Right atrium auricular region (tissue), 2 donors: ENCODE measurements at places on chromosomes 16 and 17. TPM values are rescaled to one million over a fixed set of nuclear protein-coding genes. Genes with fewer than 3 reads are reported as not detected.

GRCh38 chr17:78127888-78128550 is 536 bp downstream of the TMC6 start:
- no peak for DNase-seq

SLX1A gene
- total RNA-seq = 25.1 TPM

GRCh38 chr16:73683804-73684203 is 612.8 kb upstream of the PSMD7 start:
- no peak for DNase-seq

SNX20 gene
- 0.89 TPM for total RNA-seq

- no peak for DNase-seq
These were observed 239.9 kb upstream of the DYNLRB2 start for GRCh38 chr16:80300876-80301275.

KIF19 gene
- 0.30 TPM for total RNA-seq

- DNase-seq = no peak
These were observed 4.0 kb downstream of the NME3 start for GRCh38 chr16:1767116-1767994.

- no peak for DNase-seq
These were observed 704 bp downstream of the ASIC2 start for GRCh38 chr17:33292201-33292980.

GRCh38 chr16:29842732-29843346 is 20.2 kb downstream of the CDIPT start:
- DNase-seq = no peak

DNA sequence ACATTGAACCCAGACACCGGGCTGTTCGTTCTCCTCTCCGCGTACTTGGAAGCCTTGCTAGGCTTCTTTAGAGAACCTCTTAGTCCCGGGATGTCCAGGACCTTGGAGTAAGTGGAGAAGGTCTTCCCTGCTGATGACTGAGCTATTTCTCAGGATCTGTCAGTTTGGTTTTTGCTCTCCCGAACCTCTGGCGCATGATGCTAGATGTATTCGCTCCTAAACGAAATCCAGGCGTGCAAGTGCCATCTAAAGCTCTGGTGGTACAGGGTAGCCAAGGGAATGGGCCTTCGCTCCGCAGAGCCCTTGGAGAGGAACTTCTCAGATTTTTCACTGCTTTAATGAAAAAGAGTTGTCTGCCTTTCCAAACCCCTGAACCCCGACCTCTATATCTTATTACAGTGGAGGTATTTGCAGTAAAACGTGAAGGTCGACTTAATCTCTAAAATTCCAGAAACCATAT is 547 bp downstream of the VMP1 start:
- DNase-seq = no peak

JUP gene
- total RNA-seq = 234 TPM

- DNase-seq = no peak
These were observed 52.8 kb downstream of the MARCHF10 start for GRCh38 chr17:62755141-62755851.

DNA sequence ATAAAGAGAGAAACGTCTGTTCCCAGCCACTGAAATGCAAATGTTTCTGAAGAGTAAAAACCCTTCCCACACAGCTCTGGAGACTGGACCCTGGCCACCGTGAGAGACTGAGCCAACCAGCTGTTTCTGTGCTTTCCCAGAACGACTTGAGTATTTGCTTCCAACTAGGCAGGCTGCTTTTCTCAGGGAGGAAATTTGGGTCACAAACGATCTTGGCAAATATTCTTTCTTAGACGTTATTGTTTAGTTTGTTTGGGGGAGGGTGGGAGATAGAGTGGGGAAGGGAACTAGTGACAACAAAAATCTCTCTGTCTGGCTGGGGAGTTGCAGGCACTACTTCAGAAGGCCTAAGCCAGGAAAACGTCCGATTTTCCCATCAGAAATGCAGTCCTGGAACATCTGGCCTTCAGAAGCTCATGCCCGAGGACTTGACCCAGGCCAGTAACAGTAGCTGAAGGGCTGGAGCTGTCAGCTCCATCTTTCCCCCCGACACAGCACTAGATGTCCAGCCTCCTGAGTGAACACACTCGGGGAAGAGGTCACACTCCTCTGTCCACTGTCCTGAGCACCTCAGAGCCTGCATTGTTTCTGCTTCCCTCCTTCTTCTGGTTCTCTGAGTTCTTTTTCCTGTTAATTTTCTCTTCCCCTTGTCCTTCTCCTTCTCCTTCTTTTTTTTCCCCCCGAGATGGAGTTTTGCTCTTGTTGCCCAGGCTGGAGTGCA is 4.0 kb downstream of the CCDC92B start:
- no peak for DNase-seq

- DNase-seq = no peak
These were observed 14.7 kb upstream of the TMEM220 start for GRCh38 chr17:10744501-10745000.
